ENCODE measurements at places on chromosomes 11 and 22. TPM values are rescaled to one million over a fixed set of nuclear protein-coding genes. Genes with fewer than 3 reads are reported as not detected.

CLCF1 gene
- total RNA-seq = 7.5 TPM

GTF2H1 gene
- 85.8 TPM for total RNA-seq

TUG1 gene
- total RNA-seq = 31.0 TPM

SCARF2 gene
- 46.0 TPM for total RNA-seq

ANO3 gene
- total RNA-seq = not detected

- no peak for DNase-seq
These were observed 35.1 kb upstream of the ASPHD2 start for GRCh38 chr22:26393929-26394328.

DNA sequence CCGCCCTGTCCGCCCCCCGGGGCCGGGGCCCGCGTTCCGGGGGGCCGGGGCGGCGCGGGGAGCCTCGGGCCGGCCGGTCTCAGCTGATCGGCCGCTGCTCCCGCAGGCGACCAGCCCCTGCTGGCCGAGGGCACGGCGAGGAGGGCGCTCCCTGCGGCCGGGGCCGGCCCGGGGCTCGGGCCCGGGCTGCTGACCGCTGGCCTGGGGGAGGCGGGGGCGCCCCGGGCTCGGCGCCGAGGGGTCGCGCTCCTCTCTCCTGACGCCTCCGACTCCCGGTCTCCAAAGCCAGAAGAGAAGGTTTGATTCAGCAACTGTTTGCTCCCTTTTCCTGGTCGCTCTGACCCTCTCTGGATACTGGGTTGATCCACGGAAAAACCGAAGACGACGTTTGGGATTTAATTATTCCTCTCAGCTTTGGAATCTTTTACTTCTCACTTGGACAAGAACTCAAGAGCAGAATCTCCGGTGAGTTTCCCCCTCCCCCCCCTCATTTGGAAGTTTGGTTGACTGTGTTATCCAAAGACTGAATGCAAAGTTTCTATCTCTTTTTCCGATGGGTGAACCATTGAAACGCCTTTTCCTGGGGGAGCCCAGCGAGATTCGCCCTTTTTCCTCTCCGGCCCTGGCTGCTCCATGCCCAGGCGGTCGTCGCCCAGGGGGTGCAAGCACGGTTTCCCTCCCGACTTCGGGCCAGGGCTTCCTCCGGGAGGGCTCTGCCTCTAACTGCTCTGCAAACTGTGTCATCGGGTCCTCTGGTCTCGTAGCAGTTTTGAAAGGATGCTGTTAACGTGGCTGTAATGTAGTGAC is 725 bp downstream of the KDM2A start:
- DNase-seq = no peak

- no peak for DNase-seq
These were observed 4.4 kb upstream of the DAGLA start for GRCh38 chr11:61675826-61676225.

DNA sequence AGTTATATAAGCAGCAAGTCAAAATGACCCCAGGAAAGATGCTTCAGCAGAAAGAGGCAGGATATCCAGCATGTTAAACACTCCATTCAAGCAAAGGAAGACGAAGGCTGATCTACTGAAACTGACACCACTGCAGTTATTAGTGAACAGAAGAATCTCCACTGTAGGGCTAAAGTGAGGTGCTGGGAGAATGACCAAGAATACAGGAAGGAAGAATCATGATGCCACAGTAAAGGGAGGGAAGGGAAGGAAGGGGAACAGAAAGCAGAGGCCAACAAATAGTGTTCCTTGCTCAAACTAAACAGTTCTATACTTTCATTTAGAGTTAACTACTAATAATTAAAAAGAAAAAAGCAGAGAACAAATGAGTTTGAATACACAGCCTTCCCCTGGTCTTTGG is 92.5 kb downstream of the SIK3 start:
- no peak for DNase-seq

DNA sequence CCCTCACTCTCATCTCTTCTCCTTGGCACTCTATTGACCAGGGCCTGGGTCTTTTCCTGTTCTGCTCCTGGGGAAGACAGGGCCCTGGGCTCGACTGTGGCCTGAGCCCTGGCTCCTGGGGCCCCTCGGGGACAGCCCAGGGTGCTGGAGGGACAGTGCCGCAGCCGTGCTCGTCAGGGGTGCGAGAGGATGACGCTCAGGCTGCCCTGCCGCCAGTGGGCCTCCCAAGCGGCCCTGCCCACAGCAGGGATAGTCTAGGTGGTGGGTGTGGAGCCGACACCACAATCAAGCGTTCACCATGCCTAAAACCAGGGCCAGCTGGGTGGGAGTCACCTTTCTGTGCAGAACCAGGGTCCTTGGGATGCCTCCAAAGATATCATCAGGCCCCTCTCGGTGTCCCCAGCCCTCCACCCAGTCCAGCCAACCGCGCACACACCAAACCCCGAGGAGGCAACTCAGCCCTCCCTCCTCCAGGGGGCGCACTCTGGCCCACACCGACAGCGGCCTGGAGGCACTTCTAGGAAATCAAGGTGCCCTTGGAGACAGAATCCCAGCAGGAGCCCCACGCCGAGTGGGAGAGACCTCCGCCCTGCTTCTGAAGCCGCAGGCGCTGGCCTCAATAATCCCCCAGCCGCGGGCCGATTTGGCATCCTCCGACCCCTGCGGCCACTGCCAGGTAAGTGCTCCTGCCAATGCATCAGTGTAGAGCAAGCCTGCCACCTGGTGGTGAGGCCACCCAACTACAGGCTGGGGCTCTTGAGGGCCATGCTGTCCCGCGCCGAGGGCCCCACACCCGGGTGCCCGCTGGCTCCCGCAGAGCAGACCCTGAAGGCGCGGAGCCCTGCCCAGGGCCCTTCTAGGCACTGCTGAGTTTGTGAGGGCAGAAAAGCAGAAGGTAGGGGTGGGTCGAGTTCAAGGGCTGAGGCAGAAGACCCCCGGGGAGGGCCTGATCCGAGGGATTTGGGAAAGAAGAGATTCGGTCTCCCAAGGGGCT is 496.4 kb downstream of the BUD13 start:
- peak; percentile 70 for DNase-seq

- DNase-seq = no peak
These were observed 40.7 kb downstream of the SYT13 start for GRCh38 chr11:45245218-45246045.

DNA sequence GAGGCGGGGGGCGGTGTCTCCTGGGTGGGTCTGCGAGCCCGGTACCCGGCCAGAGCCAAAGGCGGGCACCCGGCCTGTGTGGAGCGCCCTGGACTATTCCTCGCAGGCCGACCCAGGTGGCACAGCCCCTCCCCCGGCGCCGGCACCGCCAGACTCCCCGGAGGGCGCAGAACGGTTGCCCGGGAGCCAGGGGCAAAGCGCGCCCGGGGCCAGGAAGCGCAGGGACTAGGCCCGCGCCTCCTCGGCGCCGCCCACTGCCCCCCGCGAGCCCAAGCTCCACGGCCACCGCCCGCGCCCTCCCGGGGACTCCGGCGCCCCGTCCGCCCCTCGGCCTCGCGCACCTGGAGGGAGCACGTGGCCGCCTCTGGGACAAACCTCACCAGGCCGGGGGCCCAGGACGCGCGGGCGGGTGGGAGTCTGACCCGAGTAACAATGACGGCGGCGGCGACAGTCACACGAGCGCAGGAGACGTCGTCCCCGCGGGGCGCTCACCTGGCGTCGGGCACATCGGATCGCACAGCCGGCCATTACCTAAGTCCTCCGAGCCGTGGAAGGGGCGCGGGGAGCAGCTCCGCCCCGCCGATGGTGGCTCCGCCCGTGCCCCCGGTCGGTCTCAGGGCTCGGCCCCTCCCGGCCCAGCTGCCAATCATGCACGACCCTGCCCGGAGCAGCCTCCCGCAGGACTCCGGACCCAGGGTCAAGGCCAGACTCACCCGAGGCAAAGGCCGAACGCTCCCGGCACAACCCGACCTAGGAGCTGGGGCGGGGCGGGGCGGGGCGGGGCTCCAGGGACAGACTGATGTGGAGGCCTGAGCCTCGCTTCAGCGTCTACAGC is 7.4 kb downstream of the PLXNB2 start:
- DNase-seq = no peak

- DNase-seq = peak; percentile 25
These were observed 34.6 kb upstream of the SHANK2 start for GRCh38 chr11:71286701-71287643.

DNA sequence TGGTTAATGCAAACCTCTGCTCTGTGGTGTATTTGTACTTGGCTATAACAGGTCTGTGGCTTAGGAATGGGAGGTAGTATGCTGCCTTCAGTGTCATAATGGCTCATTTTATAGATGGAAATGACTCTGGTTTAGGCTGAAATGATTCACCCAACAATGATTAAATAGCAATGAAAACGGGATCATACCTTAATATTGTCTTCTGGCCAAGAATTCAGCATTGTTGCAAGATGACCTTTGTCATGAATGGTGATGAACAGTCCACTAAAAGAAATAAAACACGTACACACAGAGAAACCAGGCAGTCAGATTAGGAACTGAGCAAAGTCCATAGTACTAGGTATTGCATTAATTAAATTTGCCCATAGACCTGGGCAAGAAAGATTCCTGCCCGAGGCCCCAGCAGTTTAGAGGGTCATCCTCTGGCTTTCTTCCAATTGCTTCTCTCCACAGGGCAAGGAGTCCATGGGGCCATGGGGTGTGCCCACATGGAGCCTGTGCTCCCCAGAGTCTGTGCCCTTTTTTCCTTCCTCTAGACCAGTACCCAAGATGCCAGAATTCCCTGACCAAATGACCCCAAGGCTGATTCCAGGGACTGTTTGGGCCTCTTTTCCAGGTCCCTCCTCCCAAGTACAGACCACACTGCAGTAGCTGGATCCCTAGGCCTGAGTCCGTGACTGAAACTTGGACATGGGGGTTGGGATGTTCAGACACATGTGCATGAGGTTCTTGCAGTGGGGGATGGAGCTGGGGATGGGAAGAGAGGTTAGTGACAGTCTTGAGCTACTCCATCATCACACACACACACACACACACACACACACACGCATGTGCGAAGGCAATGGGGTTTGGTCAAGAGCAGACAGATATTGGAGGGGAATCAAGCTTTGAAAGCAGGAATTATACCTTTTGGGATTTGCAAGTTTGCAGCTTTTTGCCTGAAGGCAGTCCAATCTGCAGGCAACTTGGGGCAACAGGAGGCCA is 134.2 kb downstream of the CCDC81 start:
- peak; percentile 70 for DNase-seq

- DNase-seq = peak; percentile 89
These were observed 2.8 kb downstream of the IL17RA start for GRCh38 chr22:17087498-17088131.

DNA sequence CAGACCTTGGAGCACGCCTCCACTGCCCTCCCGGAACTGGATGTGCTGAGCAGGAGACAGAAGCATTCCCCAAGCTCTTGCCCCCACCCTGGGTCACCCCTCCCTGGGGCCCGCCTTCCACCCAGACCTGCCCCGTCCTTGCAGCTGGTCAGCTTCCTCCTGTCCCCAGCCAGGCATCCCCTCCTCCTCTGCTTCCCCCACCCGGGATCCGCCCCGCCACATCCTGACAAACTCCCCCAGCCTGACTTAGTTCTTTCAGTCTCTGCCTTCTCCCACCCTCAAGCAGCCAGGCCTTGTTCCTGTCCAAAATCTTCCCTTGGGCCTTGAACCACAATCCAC is 1.1 kb upstream of the PLXNB2 start:
- peak; percentile 78 for DNase-seq

- no peak for DNase-seq
These were observed 8.9 kb upstream of the SYT8 start for GRCh38 chr11:1825785-1826451.

DNA sequence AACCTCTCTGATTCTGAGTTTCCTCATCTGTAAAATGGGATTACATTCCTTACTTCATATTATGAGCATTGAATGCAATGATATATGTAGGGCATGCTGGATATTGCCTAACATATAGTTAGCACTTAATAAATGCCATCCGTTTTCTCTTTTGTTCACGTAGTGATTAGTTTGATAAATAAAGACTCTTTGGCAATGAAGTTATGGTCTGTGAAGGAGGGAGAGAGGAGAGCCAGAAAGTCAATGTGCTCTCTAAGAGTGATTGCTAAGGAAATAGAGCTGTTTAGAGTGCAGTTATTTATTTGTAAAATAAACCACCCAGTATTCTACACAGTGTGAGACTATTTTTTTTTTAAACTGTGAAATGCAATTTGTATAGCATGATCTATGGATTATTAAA is 207.9 kb upstream of the E2F8 start:
- no peak for DNase-seq

DNA sequence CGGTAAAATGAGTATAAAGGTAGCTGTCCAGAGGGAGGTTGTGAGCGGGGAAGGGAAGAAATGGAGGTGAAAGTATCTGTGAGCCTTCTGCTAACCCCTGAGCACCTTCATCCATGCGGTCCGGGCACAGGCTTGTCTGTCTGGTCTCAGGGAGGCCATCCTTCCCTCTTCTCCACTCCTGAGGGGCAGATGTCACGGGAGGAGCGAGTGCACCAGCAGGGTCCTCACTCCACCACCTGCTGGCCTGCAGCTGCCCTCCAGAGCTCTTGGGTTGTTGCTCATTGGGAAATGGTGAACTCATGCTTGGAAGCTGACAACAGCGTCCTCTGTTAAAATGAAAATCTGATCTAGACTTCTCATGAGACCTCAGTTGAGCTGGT is 33.8 kb upstream of the WNT11 start:
- DNase-seq = no peak

- DNase-seq = peak; percentile 36
These were observed 28.5 kb upstream of the RBX1 start for GRCh38 chr22:40922484-40923303.

- DNase-seq = no peak
These were observed 35.5 kb downstream of the UBASH3B start for GRCh38 chr11:122690801-122691548.

DNA sequence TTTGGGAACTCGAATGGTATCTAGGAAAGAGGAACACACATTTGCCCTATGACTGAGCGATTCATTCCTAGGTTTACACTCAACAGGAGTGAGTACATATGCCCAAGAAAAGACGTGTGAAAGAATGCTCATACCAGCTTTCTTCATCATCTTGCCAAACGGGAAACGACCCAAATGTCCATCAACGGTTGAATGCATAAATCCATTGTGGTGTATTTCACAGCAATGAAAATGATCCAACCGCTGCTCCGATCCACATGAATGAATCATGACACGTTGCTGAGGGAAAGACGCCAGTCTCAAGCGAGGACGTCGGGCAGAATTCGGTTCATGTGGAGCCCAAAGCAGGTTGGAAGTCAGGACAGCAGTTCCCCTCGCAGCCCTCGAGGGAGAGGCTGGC is 71.5 kb downstream of the CYTH4 start:
- peak; percentile 92 for DNase-seq

DNA sequence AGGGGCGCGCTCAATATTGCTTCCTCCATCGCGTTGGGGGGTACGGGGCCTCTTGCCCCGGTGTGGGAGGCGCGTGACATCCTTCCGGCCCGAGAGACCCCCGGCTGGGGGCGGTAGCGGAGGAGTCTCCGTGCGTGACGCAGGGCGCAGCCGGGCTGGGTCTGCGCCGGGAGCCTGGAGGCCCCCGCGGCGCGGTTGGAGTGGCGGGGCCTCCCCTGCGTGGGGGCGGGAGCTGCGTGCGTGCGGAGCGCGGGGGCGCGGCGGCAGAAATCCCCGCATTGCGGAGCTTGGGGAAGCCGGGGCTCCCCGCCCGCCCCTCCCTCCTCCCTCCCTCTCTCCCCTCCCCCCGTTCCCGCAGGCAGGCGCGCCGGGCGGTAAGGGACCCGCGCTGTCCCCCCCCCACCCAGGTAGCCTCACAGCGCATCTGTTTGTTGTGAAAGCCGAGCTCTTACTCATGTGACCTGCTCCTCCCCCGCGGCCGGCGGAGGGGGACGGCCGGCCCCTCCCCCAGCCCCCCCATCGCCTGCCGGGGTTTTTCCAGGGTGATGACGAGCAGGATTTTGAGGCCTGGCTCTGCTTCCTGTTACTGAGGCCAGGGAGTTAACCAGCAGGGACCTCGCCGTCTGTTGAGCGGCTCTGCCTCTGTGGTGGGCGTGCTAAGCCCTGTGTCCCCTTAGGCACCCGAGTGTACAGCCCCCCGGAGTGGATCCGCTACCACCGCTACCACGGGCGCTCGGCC is 1.6 kb downstream of the PIM3 start:
- peak; percentile 85 for DNase-seq
